ENCODE measurements at places on chromosomes 1 and 21. TPM values are rescaled to one million over a fixed set of nuclear protein-coding genes. Genes with fewer than 3 reads are reported as not detected.

DNA sequence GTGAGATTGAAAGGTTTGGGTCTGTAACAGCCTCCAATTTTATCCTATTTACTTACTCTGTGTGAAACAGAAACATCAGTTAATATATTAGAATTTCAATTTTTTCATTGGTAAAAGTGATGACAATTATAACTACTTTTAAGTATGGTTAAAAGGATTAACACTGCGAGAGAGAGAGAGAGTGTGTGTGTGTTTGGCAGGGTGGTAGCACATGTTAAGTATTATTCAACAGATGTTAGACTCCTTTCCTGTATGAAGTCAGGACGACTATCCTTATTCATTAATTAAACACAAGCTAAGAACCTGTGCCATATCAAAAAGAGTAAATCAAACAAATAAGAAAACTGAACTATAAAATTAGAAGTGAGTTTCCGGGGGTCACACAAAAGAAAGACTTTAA lies 662.5 kb downstream of the PLPP3 start:
- DNase-seq, result no peak

- no peak for DNase-seq
Measured at GRCh38 chr1:223609977-223610376, 55.5 kb downstream of the CAPN8 start.

DNA sequence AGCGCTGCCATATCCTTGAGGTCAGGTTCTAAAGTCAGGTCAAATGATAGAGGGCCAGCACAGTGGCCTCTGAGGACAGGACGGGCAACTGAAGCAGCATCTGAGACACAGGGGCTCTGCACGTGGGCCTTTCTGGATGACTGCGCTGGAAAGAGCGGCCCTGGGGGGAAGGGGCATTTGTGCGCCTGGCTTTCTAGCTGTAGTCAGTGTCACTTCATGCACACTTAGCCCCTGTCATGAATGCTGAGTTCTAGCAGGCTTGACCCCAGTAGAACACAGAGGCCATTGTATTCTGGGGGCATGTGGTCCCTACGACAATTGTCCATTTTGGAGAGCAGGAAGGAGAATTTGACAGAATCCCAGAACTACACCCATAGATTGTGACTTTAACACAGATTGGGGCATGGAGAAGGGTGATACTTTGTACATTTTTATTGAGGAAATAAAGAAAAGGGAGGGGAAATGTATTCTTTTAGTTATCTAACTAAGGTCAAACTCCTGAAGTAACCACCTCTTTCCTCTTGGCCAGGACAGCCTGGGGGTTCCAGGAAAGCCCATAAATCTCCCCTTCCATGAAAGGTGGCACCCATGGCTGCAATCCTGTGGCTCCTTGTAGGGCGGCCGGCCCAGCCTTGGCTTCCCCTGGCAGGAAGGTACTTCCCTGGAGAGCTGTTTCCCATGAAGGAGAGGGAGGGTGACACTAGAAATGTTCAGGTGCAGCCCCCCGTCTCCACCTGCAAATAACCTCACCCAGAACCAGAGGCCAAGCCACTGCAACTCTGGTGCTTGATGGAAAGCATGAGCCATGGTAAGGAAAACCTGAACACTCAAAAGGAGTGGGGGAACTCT lies 34.4 kb downstream of the NTPCR start:
- DNase-seq, result no peak

DNA sequence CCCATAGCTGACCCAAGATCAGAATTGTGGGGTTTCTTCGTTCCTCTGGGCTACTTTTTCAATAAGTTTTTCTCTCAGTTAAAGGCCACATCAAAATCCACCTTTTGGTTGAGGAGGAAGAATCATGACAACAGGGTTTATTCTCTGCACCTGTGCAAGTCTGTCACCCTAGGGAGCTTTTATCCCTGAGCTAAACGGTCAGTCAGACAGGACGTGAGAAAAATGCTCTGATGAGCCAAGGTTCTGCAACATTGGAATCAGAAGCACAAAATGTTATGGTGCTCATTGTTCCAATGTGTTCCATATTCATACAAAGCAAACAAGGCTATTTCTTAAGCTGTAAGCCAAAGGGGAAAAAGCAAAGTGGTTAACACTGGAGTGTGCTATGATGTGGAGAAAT lies 7.4 kb upstream of the ERICH3 start:
- no peak for DNase-seq

DNA sequence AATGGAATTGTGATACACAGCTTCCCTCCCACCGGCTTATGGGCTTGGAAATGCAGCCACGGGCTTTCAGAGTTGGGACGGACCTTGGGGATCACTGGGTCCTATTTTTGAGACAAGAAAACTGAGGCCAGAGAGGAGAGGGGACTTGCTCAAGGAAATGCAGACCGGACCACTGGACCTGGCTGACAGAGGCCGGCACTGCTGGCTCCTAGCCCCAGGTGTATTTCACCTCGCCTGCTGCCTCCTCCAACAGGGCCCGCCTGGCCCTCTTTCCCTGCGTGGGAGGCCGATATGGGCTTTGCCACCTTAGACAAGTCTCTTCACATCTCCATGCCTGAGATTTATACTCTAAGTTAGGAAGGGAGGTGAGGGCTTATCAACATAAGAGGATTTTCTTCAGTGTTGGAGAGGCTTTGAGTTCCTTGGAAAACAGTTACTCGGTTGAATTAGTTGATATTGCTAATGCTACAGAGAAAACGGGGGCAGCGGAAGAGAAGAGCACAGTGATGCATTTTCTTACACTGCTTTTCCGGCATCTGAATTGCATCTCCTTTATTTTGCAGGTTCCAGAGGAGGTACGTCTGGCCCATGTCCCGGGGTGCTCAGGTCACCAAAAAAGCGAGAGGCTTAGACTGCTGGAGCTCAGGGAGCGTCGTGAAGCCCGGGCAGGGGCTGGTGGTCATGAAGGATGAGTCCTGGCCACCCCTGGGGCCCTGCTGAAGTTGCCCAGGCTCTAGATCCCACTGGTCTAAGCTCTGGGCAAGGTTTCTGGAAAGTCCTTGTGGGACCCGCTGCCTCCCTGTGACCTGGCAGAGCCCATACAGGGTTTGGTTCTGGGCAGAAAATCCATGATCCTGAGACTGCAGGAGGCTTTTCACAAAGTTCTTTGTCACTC lies 44.7 kb downstream of the CAPN2 start:
- DNase-seq, result no peak

DNA sequence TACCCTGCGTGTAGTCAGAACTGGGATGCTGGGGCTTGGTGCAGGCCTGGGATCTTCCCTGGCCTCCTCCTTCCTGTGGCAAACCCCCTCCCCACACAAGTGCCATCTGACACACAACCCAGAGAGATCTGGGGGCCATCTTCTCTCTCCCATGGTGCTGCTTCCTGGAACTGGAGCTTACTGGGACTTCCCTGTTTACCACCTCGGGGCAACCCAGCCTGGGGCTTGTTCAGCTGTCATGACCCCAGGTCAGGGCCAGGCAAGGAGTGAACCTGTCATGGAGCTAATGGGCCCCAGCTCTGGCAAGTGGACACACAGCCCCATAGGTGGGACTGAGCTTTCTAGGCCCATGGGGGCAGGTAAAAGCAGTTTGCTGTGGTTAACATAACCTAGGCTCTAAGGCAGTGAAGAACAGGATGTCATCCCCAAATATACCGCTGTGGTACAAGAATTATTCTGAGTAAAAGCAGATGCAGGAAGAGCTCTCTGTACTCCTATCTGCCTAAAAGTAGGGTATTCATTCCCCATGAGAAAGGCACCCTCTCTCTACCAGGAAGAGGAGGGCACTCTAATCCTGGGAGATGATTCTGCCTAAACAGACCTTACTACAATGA lies 2.4 kb downstream of the TRIM11 start:
- DNase-seq, result no peak

DNA sequence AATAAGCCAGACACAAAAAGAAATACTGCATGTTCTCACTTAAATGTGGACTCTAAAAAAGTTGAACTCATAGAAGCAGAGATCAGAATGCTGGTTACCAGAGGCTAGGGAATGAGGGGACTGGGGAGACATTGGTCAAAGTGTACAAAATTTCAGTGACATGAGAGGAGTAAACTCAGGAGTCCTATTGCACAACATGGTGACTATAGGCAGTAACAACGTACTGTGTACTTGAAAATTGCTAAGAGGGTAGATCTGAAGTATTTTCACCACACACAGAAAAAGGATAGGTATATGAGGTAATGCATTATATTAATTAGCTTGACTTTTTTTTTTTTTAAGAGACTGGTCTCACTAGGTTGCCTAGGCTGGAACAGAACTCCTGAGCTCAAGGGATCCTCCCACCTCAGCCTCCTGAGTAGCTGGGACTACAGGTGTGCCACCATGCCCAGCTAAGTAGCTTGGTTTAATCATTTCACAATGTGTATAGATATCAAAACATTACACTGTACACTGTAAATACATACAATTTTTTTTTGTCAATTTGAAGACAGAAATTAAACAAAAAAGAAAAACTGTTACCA lies 7.4 kb downstream of the ZNF496 start:
- DNase-seq, result no peak

GRCh38 chr1:204077979-204078696 lies 5.2 kb downstream of the SOX13 start:
- DNase-seq, result no peak

- no peak for DNase-seq
Measured at GRCh38 chr1:240956020-240956419, 344.1 kb upstream of the GREM2 start.

DNA sequence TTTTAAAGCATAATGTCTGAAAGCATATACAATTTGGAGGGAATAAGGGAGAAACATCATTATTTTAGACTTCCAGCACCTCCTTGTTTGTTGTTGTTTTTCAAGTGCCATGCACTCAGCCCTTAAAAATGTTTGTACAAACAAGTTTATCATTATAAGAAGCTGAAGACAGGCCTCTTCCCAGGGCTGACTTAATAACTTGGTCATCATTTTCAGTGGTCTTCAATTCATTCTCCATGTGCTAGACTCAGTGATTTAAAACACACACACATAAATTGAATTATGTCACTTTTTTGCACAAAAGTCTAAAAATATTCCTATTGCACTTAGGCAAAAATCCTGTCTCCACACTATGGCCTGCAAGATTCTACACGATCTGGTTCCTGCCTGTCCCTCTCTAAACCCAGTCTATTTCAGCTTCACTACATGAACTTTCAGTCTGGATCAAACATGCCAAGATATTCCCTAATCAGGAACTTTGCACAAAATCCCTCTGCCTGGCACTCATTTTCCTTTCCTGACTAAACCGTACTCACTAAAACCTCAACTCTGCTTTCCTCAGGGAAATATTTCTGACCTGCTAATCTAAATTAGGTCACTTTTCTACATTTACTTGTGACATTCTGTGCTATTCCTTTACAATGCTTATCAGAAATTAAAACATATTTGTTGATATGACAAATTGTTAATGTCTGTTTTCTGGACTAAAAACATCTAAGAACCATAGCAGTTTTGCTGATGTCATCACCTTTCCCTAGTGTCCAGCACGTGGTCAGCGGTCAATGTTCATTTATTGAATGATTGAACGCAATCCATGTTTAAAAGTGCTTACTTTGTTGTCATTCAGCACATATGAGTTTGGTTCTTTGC lies 14.8 kb upstream of the GBP5 start:
- DNase-seq, result no peak

GRCh38 chr1:54302951-54303843 lies 103.0 kb downstream of the SSBP3 start:
- no peak for DNase-seq

DNA sequence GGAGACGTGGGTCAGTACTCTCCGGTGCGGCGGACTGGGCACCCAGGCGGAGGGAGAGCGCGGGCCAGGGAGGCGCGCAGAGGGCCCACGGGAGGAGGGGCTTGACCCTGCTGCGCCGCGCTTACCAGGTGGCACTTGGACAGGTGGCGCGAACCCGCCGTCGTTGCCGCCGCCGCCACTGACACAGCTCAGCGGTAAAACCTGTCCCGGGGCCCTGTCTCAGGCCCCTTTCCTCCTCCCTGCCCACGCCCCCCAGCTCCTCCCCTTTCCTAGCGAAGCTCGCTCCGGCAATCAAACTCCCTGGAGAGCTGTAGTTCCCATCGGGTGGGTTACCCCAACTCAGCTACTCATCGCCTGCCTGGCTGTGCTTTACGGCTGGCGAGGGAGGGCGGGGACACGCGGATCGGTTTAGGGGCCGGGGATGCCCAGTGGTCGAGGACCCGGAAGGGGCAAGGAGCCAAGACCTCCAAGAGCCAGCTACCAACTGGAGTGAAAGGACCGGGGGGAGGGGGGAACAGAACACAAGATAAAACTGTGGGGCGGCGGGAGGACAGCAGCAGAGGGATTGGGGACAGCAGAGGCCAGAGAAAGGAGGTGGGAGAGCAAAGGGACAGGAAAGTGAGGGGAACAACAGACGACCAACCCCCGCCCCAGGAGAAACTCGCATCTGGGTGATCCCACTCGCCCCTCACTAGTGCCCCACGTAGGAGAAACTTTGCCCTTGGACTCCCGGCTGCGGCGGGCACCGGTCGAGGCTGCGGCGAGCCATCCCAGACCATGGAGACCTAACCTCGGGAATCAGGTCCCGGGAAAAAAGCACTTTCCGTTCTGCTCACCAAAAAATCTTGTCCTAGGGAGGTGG lies 2.9 kb downstream of the GFI1 start:
- DNase-seq, result no peak

- DNase-seq, result no peak
Measured at GRCh38 chr1:29197590-29197924, 15.9 kb upstream of the SRSF4 start.

DNA sequence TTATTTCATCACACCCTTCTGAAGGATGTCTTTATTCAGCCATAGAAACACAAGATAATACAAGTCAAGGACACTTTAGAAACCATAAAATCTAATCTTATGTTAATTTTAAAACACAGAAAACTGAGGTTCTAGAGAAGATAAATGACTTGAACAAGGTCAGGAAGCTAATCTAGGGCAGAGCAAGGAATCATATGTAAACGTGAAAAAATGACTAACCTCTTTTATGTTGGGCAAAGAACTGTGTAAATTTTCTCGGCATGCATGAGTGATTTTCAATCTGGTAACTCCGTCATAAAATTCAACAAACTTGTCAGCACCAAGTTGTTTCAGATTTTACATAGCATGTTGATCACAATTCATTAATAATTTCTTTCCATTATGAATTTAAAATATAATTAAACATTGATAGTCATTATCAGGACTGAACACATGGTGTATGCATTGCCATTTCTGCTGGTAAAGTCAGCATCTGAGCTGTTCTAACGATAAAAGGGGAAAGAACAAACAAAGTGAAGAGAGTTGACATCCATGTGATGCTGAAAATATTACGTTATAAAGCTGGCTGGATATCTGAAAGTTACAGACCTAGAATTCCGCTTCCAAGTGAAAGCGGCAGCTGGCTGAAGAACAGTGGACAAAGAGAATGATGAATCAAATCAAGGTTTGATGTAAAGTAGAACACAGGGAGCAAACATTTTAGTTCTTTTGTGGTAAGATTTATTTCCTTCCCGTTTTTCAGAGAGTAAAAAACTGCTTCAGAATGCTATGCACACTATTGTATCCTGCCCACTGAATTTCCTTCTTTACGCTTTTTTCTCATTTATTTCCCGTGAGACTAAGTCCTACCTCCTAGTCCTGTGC lies 1037.4 kb upstream of the TMPRSS15 start:
- DNase-seq, result no peak

The KRTAP26-1 gene
- not detected for total RNA-seq

The SELL gene
- 27.7 TPM for total RNA-seq

The LDLRAD2 gene
- total RNA-seq, result not detected

The DNASE2B gene
- total RNA-seq, result not detected

Data from omental fat pad (tissue), 4 donors.